ENCODE measurements at places on chromosomes 2 and 18.
A peak's percentile ranks its signal among the peaks of the same experiment; 100 is the strongest.

GRCh38 chr2:16005816-16006536, 65.6 kb downstream of the MYCN start:
- no peak for DNase-seq

DNA sequence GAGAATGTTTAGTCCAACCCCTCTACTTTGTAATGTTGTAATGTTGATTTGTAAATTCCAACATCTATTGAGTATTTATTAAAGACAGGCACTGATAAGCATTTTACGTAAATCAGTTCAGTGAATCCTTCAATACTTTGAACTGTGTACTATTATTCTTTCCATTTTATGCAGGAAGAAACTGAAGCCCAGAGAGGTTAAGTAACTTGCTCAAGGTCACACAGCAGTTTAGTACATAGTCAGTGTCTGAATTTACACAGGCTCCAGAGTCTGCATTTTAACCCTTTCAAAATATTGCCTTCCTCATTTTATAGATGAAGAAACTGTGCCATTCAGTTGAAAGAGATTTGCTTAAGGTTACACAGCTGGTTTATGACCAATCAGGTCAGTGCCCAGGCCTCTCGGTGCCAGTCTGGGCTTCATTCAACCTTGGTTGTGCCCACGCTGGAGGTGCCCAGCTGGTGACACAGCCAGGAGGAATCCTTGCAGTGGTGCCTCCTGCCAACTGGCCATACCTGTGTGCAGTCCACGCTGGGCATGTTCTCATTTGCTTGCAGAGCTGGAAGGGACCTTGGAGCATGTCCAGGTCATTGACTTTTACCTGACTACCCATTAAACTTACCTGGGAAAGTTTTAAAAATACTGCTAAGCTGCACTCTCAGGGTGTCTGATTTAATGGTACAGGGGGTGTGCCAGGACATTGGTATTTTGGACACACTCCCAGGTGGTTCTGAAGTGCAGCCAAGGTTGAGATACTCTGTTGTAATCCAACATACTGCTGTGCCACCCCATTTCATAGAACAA, 74.3 kb upstream of the CYRIA start:
- DNase-seq = no peak

DNA sequence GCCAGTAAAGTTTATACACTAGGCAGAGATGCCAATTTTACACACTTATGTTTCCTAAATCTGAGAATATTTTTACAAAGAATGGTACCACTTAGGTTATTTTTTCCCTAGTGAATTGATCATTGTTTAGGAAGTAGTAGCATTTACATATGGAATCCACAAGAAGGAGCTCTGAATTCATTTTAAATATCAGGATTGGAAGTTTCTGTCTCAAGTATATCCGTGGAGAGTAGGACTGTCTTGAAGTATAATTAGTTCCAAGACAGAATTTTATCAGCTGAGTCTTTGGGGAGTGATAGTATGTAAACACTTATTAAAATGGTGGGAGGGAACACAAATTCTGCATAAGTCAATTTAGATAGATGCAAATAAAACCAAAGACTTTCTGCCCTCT, 82.3 kb upstream of the FAM98A start:
- no peak for DNase-seq

GRCh38 chr2:46131-46470, 204 bp downstream of the FAM110C start:
- DNase-seq = no peak

DNA sequence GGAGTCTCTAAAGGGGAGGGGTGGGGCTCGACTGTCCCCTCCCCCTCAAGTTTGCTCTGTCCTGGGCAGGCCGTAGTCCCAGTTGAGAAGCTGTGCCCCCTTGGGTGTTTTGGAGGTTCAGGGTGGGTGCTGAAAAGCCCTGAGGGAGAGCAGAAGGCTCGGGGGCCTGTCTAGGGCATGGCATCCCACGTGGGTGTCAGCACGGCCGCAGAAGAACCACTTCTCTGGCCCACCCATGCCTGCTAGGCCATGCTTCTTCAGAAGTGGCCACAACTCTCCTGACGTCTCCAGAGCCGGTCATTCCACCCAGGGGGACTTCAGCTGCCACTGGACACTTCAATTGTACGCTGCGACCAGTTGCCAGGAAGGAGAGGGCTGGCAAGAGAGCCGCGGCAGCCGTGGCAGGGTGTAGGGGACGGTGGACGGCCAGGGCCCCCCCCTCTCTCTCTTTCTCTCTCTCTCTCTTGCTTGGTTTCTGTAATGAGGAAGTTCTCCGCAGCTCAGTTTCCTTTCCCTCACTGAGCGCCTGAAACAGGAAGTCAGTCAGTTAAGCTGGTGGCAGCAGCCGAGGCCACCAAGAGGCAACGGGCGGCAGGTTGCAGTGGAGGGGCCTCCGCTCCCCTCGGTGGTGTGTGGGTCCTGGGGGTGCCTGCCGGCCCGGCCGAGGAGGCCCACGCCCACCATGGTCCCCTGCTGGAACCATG, at the start of gene INPP5D:
Gene INPP5D (plus strand): TSS at position 546 of the 704 bp plus-strand sequence. CDS start 137 bp downstream, at position 683.
- DNase-seq = peak; percentile 83

DNA sequence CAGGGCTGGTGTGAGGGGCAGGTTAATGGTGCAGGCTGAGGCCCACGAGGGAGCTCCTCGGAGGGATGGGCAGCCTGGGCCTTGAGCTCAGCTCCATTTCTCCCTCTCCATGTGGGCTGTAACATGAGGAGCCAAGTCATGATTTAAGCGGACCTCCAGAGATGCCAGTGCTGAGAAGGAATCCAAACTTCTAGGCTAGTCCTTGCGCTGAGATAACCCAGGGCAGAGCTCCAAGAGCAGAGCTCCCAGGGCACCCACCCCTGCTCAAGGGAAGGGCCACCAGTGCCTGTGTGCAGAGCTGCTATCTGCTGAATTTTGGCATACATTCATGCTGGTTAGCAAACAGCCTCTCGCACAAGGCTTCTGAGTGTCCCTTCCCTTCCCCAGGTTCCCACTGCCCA, 95.1 kb downstream of the MRO start:
- DNase-seq = no peak

DNA sequence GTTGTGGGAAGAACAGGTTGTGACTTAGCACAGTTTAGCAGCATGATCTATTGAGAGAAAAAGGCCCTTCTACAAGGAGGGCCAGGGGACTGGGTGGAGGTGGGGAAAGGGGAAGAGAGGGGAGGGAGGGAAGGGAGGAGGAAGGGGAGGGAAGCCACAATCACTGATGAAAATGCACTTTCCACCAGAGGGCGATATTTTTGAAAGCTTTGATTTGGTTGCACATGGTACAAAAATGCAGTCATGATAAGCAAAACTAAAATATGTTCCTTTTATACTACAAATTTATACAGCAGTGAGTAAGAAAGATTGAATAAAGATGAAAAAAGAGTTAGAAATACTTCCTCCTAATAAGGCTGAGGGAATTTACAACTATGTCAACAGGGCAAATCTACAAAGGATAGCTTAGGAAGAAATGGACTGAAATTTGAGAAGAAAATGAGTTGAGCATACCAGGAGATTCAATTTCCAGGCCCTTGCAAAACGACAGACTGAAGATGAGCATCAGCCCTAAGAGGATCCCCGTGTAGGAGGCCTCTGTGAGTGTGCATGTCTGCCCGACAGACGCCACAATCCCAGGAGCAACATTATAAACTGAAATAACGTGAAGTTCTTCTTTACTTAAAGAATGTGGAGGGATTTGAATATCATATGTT, 17.2 kb downstream of the SH3YL1 start:
- DNase-seq = peak; percentile 26

GRCh38 chr18:39959839-39960238, 1995.2 kb upstream of the PIK3C3 start:
- no peak for DNase-seq

DNA sequence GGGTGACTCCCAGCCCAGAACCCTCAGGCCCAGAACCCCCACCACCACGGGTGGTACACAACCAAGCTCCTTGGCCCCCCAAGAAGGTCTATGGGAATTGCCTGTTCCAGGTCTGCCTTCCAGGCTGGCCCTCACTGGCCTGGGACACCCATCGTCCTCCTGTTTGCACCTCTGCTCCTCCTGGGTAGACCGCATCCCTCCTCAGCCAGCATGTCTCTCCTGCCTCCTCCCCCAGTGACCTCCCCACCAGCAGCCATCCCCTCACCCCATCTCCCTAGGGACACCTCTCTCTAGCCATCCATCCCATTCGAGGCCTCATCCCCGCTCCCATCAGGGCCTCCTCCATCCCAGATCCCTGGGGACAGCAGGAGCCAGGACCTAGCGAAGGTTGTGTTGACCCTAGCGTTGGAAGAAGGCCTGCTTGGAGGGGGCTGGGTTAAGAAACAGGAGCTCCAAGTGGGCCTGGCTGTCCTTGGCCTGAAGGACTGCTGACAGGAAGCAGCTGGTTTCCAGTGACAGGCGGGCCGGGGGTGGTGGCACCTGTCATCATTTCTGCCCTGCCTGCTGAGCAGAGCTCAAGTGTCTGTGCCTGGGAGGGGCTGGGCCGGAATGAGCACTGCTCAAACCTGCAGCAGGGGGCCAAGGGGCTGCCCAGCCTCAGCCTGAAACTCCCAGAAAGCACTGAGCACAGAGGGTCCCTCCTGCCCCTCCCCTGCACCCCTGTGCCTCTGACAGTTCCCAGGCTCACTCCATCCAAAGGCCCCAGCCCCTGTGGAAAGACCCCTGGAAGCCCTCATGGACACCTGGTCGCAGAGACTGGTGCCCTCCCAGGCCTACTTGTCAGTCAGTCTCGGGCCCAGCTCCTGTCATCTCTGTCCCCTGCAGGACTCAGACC, 96.0 kb upstream of the OTOS start:
- DNase-seq = no peak

DNA sequence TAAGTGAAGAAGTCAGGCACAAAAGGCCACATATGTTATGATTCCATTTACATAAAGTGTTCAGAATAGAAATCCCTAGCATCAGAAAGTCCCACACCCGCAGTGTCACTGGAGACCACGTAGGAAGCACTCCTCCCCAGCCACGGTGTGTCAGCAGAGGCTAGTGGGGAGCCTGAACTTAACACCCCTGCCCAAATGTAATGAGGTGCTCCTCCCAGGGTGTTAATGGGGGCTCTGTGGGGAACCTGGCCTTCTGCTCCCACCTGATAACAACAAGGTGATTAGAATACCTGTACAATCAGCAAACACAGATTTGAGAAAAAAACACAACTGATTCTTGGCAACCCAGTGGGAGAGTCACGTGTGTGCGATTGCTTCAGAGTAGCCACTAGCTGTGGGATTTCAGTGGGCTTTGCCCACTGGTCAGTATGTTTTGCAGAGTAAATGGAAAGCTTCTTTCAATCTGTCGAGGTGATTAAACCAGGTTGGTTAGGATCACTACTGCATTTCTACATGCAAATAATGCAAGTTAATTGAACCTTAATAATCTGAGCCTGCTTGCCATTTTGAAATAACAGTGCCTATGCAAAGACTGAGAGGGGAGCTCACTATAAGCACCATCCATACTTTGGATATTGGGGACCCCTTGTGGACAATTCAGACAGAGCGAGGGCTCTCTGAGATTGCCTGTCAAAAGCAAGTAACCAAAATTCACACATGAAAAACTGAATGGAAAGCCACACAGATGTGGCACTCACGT, 20.6 kb upstream of the ATRAID start:
- no peak for DNase-seq

- peak; percentile 28 for DNase-seq
Measured at GRCh38 chr2:112995346-112995920, 9.8 kb upstream of the IL36A start.

DNA sequence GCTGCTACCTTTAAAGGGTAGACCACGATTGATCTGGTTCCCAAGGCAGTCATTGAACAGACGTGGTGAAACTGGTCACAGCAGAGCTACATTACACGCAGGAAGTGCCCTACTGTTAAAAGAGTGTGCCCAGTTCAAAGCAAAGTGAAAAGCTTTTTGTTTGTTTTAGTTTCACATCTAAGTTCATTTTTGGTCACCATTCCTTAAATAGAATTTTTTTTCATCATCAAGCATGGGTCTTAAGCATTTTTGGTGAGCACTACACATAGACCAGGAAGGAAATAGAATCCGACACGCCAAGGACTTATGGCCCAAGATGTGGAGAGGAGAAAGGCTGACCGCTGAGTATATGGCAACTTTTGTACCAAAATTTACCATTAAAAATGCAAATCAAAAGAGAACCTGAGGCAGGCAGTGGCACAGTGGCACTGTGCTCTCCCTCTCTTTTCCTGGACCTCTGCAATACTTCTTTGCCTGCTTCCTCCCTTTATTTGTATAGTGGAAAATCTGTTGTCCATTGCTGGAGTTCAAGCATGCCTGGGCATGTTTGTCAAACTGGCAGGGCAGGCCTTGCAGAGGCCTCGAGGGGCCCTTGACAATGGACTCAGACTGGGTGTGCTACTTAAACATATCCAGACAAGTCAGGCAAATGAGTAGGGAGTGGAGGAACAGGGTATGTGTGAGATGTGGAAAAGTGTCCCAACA, 42.6 kb upstream of the HNRNPA3 start:
- DNase-seq = no peak

DNA sequence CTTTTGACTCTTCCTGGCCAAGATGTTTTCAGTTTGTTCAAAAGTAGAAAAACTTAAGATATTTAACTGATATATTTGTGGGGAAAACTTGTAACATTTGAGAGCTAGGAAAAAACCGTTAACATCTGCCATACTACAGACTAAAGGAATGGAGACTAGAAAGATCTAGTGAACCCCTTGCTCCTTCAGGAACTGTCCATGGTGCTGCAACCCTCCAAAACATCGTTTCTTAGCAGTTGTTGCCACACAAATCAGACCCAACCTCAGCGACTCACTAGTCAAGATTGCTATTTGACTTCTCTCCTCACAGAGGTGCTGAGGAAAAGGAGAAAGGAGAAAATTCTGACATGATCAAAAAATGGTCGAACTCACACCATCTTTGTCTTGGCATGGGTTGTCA, 393.8 kb upstream of the LYPD1 start:
- DNase-seq = no peak

- DNase-seq = no peak
Measured at GRCh38 chr2:185745864-185746859, 7.6 kb downstream of the FSIP2 start.

DNA sequence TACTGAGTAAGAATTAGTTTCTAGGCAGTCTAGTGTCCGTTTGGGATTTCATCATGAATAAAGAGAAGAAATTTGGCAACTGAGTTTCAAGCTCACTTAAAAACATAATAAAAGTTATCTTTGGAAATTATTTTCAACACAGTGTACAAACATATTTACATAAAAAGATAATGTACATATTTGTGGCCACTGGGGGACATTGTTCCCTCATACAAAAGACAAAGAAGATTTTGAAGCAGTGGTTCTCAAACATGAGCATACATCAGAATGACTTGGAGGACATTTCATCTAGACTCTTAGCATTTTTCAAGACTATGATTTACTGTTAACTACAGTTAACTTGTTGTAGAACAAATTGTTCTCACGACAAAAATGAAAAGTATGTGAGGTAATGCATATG, 15.7 kb upstream of the TTC21B start:
- DNase-seq = no peak

All from T-cell (primary cell).